ENCODE measurements at places on chromosomes 2 and 18.

- no peak for DNase-seq
These were observed 54.4 kb downstream of the FAM178B start for GRCh38 chr2:96931966-96932365.

DNA sequence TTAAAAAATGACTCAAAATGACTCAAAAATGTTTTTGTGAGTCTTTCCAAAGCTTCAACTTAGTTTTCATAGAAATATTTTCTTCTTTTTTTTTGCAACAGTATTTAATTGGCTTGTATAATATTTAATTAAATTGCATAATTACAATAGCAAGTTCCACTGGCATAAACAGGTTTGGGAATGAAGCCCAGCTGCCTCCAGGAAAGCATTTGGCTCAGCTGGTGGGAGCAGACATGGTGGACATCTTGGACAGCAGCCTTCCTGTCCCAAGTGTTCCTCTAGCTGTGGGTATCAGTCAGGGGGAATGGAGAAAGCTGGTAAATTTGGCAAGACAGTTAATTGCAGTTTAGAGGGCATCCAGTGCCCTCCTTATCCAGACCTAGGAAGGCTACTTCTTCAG, 213.4 kb downstream of the ZBTB7C start:
- DNase-seq = no peak

DNA sequence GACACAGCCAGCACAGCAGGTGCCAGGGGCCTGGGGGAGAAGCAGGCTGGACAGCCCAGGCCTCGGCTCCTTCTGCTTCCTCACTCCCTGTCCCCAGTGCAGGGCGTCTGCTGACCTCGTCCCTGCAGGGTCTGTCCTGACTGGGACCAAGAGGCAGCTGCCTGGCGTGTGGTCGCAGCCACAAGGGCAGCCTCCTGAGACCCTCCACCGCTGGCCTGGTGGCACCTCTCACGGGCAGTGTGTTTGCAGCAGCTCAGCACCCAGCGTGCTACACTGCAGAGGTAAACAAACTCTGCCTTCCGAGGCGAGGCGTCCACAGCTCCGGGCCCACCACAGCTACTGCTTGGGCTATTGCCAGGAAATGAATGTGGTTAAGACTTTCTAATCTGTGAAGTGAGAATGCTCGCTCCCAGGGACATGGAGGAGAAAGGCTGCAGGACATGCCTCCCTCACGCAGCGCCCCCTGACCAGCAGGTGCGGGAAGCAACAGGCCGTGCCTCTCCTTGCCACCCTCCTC, 46.1 kb upstream of the HPCAL1 start:
- DNase-seq = no peak

DNA sequence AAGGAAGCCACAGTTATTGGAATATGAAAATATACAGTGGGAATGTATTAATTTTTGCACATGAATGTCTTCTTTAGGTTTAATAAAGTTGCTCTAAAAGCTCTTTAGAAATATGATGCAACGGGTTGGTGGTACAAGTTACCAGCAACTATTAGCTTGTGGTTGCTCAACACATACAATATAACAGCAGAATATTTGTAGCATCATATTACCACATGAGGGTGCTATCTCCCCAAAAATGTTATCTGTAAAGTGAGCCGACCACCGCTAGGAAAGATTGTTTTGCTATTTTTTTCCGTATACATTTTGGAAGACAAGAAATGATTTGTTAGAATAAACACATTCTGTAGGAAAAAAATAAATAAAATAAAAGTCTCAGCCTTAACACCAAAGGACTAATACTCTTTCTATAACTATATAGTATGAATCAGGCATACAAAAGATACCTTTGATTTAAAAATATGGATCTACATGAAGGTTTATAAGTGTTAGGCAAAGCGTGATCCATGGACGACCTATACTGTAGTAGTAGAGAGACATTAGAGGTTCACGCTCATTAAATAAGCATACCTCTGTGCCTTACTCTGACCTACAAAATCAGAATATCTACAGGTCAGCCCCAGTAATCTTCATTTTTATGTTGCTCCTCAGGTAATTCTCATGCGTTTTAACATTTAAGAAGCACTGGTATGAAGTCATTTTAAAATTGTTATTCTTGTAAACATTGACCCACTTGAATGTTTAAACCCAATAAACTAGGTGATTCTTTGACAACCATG, 1110.6 kb upstream of the ACVR2A start:
- DNase-seq = no peak

DNA sequence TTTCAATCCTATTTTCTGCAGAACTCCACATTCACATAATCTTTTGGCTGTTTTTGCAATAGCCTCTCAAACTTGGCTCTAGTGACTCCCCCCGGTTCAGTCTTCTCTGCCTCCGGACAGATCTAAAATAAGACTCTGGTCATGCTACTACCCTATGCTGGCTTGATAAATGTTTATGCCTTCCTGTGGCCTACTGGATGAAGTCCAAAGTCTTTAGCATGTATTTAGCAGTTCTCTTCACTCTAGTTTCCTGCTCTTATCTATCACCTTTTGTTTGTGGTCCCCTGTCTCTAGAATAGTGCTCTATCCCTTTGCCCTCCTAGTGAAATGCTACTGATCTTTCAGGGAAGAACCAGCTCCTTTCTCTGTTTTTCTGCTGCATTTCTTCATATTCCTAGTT, 14.4 kb downstream of the ADCYAP1 start:
- no peak for DNase-seq

GRCh38 chr2:123164216-123164615, 860.9 kb upstream of the CNTNAP5 start:
- DNase-seq = no peak

DNA sequence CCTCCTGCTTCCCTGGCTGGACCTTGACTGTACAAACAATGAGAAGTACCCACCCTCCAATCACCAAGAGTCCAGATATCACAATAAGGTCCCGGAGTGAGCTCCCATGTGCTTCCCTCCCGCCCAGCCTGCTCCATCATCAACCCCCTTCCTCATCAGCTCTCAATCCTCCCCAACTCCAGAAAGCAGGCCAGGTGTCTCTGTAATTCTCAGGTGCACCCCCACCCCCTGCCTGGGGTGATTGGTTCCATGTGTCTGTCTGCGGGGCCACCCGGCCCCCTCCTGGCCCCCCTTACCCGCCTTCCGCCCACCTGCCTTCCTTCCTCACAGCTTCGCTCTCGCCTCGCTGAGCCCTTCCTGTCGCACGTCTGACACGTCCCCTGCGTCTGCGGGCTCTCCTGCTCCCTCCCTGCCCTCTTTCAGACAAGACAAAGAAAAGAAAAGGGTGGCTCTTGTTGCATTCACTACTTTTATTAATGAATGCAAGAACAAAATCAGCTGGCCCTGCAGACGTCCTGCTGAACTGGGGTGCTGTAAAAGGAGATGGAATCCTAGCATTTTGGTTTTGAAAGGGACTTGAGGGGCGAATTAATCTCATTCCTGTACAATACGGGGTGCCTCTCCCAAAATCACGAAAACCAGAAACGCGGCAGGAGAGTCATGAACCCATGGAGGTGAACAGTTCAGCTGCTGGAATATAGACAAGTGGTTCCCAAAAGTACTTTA, 26.5 kb upstream of the IGFBP2 start:
- no peak for DNase-seq

- DNase-seq = no peak
These were observed 186.5 kb downstream of the TRIB2 start for GRCh38 chr2:12903272-12903671.

GRCh38 chr2:137339051-137339450, 573.7 kb downstream of the THSD7B start:
- no peak for DNase-seq

DNA sequence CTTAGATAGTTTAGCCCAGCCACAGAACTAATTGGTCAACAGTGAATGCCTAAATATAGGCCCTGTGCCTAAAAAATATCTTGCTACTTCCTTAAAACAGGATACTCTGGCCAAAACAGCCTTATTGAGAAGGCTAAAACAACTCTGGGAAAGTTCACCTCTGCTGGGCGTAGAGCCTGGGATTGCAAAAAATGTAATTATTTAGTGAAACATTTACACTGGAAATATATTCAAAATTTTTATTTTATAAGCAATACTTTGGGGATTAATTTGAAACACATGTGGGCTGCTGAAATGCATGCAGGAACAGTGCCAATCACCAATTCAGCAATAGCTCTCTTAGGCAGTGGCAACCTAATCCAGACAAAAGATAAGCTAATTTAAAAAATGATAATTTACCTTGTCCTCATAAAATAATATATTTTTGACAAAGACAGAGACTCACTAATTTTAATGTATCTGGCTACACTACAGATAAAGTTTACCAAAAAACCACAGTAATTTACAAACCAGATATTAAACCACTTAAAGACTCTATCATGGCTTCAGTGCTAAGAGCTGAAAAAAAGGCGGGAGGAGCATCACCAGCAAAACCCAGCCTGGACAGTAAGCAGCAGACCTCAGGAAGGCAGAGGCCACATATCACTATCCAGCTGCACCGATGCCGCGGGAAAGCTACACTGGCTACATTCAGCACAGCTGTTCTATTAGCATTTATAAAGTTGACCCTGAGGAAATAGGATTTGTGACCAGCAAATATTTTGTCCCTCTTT, 18.5 kb downstream of the TRAK2 start:
- DNase-seq = no peak

- DNase-seq = no peak
These were observed 114.8 kb upstream of the ALKAL2 start for GRCh38 chr2:402721-403120.

GRCh38 chr18:60471652-60472051, 99.1 kb upstream of the MC4R start:
- DNase-seq = no peak

DNA sequence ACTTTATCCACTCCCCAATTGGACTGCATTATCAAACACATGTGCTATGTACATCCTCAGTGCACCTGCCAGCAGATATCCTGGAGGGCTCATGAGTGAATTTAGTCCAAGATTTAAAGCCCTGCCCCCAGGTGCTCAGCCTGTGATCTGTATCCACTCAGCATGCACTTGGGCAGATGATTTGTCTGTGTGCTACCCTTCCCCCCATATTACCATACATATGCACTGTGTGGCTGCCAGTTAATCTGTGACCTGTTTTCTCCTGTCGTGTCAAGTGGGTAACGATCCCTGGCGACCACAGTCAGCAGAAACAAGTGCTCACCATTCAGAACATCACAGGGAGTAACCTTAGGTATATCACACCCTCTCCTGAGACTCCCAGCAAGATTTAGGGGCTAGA, 10.2 kb downstream of the NAGK start:
- DNase-seq = no peak

DNA sequence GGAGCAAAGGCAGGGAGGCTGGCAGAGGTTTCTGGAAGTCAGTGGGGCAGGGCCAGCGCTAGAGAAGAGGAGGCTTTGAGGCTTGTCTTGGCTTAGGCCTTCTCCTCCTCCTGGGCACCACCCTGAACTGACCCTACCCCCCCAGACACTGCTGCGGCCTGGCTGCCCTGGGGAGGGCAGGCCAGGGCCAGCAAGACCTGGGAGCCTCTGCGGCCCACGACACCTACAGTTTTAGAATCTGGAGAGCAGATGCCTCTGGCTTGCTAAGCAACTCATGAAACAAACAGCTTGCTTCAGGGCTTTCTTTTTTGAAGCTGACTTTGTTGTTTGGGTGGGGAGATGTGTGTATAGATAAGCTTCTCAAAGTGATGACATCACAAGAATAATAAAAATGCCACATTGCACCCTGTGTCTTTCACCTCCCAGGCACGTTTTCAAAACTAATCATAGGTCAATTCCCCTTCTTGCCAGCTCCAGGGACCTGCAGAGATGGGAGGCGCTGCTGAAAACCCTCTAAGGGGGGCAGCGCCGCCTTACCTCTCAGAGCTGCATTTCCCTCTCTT, 46.2 kb upstream of the SMAD7 start:
- no peak for DNase-seq

- DNase-seq = no peak
These were observed 117.8 kb upstream of the SPRED2 start for GRCh38 chr2:65550246-65550645.

- no peak for DNase-seq
These were observed 667 bp upstream of the SCYGR4 start for GRCh38 chr2:227616631-227617030.

- no peak for DNase-seq
These were observed 1276.2 kb upstream of the NRXN1 start for GRCh38 chr2:52308156-52308555.

DNA sequence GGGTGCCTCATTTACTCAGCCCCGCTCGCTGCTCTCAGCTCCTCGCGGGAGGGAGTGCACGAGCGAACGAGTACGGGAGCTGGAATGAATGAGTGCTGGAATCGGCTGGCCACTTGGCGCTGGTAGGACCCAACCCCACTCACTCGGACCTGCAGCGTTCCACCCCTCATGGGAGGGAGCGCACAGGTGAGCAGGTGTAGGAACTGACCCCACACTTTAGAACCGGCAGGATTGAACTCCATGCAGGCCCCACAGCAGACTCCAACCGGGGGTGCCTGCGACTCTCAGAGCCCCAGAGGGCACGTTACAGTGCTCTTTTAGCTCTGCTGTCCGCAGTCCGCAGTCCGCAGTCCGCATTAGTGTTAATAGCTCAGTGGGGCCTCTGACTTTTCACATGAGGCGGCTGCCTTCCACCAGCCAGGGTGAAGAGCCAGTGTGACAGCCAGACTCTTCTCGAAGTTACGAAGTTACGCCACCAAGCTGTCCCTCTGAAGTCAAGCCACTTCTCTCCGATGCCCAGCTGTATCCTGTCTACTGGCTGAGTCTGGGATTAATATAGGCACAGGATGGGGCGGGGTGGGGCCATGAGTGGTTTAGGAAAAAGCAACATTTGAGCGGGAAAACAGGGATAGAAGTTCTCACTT, 102.7 kb upstream of the ARHGAP15 start:
- no peak for DNase-seq

- DNase-seq = no peak
These were observed 178.5 kb downstream of the PDE1A start for GRCh38 chr2:182248362-182248761.

All from activated CD8-positive, alpha-beta memory T cell treated with anti-CD3 and anti-CD28 coated beads for 1 hour (primary cell).